ENCODE measurements at places on chromosomes 1 and 21. TPM values are rescaled to one million over a fixed set of nuclear protein-coding genes. Genes with fewer than 3 reads are reported as not detected.
A peak's percentile ranks its signal among the peaks of the same experiment; 100 is the strongest.

OR2L3 gene
- total RNA-seq, result not detected

SPRTN gene
- 12.8 TPM for total RNA-seq

CCDC17 gene
- total RNA-seq, result 53.7 TPM

CYP4A22 gene
- 0.14 TPM for total RNA-seq

TMIGD3 gene
- total RNA-seq, result 3.9 TPM

GRCh38 chr1:41540886-41541591 lies 56.6 kb upstream of the EDN2 start:
- H3K4me3 ChIP-seq, result no peak overlapping the region
- peaks cover 6% of the 10 kb centered on the region for H3K4me1 ChIP-seq
- H3K27me3 ChIP-seq, result no peaks in the 10 kb centered on the region
- DNase-seq, result no peak

- H3K36me3 ChIP-seq, result no peaks in the 10 kb centered on the region
- DNase-seq, result peak; percentile 29
- no peak overlapping the region for H3K27ac ChIP-seq
These were observed 36.1 kb downstream of the BRINP2 start for GRCh38 chr1:177206831-177207355.

DNA sequence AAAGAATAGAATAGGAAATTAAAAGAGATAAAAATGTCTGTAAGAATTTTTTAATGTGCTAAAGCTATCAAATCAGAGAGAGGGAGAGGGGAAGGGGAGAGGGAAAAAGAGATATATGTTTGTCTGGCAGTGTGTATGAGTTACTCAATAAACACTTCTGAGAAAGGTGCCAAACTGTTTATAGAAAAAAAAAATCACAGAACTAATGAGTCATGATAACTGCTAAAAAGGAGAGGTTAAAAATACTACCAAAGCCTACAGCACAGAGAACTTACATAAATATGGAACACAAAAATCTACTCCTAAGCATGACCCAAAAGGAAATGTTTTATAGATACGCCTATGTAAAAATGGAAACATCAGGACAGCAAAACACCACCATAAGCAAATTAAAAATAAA lies 45.4 kb downstream of the SELENOF start:
- DNase-seq, result no peak
- no peaks in the 10 kb centered on the region for H3K4me1 ChIP-seq
- no peak overlapping the region for H3K4me3 ChIP-seq
- no peaks in the 10 kb centered on the region for H3K27me3 ChIP-seq
- H3K36me3 ChIP-seq, result no peaks in the 10 kb centered on the region
- H3K27ac ChIP-seq, result no peak overlapping the region

DNA sequence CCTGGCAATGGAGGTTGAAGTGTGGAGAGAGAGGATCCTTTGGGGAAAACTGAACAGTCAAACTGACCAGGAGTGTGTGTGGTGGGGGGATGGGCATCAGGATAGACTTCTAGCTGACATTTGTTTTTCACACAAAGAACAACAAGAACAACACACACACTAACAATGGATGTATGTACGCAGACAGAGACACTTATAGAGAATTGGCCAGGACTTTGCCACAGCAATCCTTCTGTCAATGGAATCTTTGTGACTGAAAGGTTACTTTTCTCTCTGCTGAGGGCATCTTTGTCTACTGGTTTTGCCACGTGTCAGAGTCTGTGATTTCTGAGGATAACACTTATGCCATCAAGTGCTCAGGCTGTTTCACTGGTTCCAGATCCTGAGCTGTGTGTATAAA lies 12.4 kb upstream of the FCGR2A start:
- no peak overlapping the region for H3K4me3 ChIP-seq
- no peak overlapping the region for H3K27ac ChIP-seq
- H3K27me3 ChIP-seq, result no peaks in the 10 kb centered on the region
- H3K4me1 ChIP-seq, result no peaks in the 10 kb centered on the region
- no peaks in the 10 kb centered on the region for H3K36me3 ChIP-seq

DNA sequence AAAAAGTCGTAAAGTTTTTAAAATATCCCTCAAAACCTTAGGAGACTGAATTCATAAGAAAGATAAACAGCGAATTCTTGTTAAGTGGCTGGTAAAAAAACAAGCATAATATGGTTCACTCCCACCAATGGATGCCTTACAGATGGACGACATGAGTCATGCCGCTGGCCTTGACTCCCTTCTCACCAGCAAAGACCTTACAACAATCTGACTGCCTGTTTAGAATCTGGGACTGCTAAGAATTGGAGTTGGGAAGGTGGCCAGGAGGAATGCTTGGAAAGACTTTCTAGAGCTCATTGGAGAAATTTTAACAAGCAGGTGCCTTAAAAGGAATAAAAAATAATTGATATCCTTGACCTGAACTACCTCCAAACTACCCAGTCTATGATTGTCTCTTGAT lies 206.9 kb upstream of the FMN2 start:
- H3K27me3 ChIP-seq, result no peaks in the 10 kb centered on the region
- no peak for DNase-seq
- H3K4me1 ChIP-seq, result no peaks in the 10 kb centered on the region
- no peak overlapping the region for H3K4me3 ChIP-seq

GRCh38 chr1:161185282-161185682 lies 8.0 kb upstream of the B4GALT3 start:
- peaks cover 5% of the 10 kb centered on the region for H3K4me1 ChIP-seq
- H3K4me3 ChIP-seq, result no peak overlapping the region
- no peaks in the 10 kb centered on the region for H3K27me3 ChIP-seq
- no peaks in the 10 kb centered on the region for H3K36me3 ChIP-seq
- no peak overlapping the region for H3K27ac ChIP-seq

DNA sequence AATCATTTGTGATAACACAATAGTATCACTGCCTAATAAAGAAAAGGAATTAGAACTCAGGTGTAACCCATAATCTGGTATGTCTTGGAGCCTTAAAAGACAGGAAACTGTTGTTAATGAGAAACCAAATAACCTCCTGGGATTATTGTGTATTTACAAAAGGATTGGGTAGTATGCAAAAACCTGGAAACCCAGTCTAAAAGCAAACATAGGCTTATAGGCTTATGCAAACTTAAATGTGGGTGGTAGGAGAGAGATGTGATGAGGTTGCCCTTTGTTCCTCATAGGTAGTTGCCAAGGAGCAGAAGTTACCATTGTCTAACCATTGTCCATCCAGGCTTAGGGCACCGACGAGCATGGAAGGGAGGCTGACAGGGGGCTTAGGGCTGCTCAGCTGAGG lies 165.8 kb downstream of the AK5 start:
- H3K27me3 ChIP-seq, result no peaks in the 10 kb centered on the region
- H3K4me3 ChIP-seq, result no peak overlapping the region
- H3K27ac ChIP-seq, result no peak overlapping the region
- H3K4me1 ChIP-seq, result no peaks in the 10 kb centered on the region
- H3K36me3 ChIP-seq, result no peaks in the 10 kb centered on the region

DNA sequence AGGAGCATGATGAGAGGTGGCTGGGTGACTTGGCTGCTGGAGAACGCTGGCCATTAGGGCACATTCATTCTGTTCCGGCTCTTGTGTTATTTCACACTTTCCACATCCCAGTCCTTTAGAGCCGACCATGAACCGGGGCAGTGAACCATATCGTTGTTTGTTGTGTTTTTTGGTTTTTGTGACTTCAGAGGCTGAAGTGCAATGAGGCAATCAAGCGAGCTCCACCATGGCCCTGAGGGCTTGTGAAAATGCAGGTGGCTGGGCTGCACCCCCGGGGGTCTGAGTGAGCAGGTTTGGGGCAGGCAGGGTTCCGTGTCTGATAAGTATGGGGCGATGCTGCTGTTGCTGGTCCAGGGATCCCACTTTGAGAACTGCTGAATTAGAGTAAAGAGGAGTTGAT lies 23.7 kb downstream of the ABCG1 start:
- no peaks in the 10 kb centered on the region for H3K27me3 ChIP-seq
- no peaks in the 10 kb centered on the region for H3K36me3 ChIP-seq
- no peak for DNase-seq
- H3K4me1 ChIP-seq, result peaks cover 8% of the 10 kb centered on the region
- no peak overlapping the region for H3K27ac ChIP-seq

DNA sequence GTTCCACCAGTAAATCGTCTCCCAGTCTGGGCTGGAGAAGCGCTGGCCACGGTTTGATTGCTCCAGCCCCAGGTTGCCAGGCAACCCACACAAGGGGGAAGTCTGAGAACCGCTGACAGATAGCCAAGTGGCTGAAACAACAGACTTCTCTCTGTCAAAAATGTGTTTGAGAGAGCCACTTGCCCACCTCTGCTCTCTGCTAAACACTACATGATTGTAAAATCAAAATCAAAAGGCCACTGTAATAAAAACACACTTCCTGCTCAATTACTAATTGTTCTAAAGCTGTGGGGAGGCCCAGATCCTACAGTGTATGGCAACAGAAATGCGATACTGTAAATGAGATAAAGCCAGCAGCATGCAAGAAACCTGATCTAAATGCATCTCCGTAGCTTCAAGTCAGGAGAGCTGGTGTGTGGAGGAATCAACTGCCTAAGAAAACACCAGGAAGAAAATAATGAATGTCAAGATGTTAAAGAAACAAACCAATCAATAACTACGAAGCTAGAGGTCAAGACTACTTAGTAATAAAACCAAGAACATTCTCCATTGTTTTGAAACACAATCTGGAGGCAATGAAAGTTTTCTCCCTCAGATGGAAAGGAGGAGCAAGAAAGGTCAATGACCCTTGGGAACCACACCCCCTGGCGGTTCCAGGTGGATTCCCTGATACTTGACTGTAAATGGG lies 121.2 kb downstream of the SLC45A1 start:
- no peak overlapping the region for H3K4me3 ChIP-seq
- peak; percentile 86 for DNase-seq
- peaks cover 12% of the 10 kb centered on the region for H3K4me1 ChIP-seq
- H3K36me3 ChIP-seq, result no peaks in the 10 kb centered on the region
- H3K27me3 ChIP-seq, result no peaks in the 10 kb centered on the region

DNA sequence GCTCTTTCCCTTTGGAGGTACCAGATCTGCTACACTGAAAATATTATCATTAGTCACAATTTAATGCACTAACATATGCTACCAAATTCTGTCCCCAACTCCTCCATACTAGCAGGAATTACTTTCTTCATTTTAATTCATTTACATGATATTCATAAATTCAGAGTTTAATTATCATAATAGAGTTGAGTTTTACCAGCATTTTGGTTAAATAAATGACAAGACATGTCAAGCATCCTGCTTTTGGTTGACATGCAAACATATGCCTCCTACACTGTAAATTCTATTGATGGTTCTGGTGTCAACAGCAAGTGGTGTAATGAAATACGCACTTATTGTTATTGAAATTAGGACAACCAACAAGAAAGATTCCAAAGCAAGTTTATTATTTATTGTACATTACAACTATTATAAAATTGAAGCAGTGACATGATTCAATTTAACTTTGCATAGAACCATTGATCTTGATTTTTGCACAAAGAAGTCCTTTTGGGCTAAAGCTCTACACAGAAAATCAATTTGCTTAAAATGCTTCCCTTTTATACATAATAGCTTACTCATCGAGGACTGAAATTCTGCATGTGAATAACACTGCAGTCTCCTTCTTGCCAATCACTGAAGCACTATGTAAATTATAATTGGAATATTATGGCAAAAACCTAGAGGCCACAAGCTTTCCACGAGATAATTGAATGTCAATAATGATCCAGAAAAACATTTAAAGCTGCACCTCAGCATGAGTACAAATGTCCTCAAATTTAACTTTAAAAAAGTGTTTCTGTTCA lies 728.6 kb upstream of the ADGRL2 start:
- H3K4me3 ChIP-seq, result no peak overlapping the region
- H3K36me3 ChIP-seq, result no peaks in the 10 kb centered on the region
- H3K27ac ChIP-seq, result no peak overlapping the region
- no peaks in the 10 kb centered on the region for H3K27me3 ChIP-seq
- H3K4me1 ChIP-seq, result no peaks in the 10 kb centered on the region

- DNase-seq, result peak; percentile 60
- H3K27me3 ChIP-seq, result peaks cover 3% of the 10 kb centered on the region
These were observed 1.0 kb downstream of the CDKN2C start for GRCh38 chr1:50970931-50971582.

DNA sequence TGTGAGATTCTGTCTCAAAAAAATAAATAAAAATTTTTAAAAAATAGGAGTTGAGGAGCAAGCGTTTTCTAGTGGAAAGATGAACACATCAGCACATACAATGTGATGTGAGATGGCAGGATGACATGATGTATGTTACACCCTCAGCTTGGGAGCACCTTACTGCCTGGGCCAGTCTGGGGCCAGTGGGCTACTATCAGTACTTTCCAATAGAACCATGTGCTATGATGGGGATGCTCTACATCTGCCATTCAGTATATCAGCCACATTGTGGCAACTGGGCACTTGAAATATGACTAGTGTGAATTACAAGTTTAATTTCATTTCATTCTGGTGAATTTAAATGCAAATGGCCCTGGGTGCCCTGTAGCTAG lies 156.0 kb downstream of the PGBD5 start:
- no peaks in the 10 kb centered on the region for H3K27me3 ChIP-seq
- no peak overlapping the region for H3K27ac ChIP-seq
- no peak overlapping the region for H3K4me3 ChIP-seq
- H3K4me1 ChIP-seq, result peaks cover 8% of the 10 kb centered on the region

DNA sequence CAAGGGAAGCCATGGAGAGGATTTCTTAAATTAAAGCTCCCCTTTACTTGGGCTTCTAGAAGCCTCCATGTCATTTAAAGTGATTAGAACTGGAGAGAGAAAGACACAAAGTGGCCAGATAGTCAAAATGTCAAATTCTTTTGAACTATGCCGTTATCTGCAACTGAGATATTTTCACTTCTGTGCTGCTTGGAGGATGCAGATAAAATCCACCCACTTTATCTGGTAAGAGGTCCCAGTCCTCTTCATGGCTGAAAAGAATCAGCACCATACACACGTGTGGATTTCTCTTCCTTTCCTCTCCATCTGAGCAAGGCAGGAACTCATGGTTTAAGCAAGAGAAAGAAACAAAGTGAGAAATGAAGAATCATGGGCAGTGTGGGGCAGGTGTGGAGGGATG lies 276.9 kb upstream of the RUNX1 start:
- H3K27me3 ChIP-seq, result no peaks in the 10 kb centered on the region
- no peak overlapping the region for H3K27ac ChIP-seq
- H3K4me3 ChIP-seq, result no peak overlapping the region
- DNase-seq, result no peak
- no peaks in the 10 kb centered on the region for H3K36me3 ChIP-seq

GRCh38 chr1:209755926-209756614 lies at the start of gene TRAF3IP3:
TRAF3IP3 (plus strand) TSS chr1:209756053; CDS start chr1:209760040, 3,987 bp downstream.
- H3K36me3 ChIP-seq, result no peaks in the 10 kb centered on the region
- H3K4me1 ChIP-seq, result no peaks in the 10 kb centered on the region
- H3K27ac ChIP-seq, result no peak within 1 kb of the TSS

- no peak overlapping the region for H3K4me3 ChIP-seq
- no peak overlapping the region for H3K27ac ChIP-seq
- H3K4me1 ChIP-seq, result no peaks in the 10 kb centered on the region
- no peak for DNase-seq
- H3K36me3 ChIP-seq, result no peaks in the 10 kb centered on the region
These were observed 51.9 kb upstream of the DMRTA2 start for GRCh38 chr1:50474859-50475809.
